ENCODE measurements at places on chromosomes 16 and 17.

- no peak for DNase-seq
These were observed 29.7 kb upstream of the WSB1 start for GRCh38 chr17:27264068-27264812.

GRCh38 chr16:87791295-87792204 lies 25.8 kb upstream of the KLHDC4 start:
- DNase-seq: no peak

- no peak for DNase-seq
These were observed 5.7 kb upstream of the CISD3 start for GRCh38 chr17:38724337-38724988.

- peak; percentile 96 for DNase-seq
These were observed 17.9 kb upstream of the COL1A1 start for GRCh38 chr17:50219342-50219741.

- DNase-seq: no peak
These were observed 9.2 kb downstream of the NACA2 start for GRCh38 chr17:61581611-61582349.

DNA sequence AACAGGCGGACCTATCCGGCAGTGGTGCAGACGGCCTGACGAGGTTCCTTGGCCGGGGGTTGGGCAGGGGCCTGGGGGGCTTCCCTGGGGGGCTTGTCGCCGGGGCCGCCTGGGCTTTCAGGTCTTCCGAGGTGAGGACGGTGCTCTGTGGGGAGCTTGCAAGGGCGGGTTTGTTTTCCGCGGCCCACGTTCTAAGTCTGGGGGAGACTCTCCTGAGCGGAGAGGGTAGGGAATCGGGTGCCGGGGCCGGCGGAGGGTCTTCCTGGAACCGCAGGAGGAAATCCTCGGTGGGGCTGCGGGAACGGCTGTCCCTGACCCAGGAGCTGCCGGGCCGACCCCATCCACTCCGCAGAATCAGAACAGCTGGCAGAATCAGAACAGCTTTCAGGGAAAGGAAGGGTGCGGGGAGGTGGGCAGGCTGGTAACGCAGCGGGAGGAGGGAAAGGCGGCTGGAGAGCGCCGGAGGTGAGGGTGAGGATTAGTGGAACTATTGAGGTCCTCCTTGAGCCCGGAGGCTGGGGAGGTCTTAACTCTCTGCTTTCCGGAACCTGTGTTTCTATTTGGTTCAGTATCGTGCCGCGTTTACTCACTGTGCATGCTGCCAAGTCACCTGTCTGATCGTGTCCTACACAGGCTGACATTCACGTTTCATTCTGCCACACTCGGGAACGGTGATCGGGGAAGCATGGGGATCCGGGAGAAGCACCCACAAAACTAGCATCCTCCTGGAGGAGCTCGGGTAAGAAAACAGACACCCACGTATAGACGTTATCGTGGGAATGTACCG lies 28.9 kb downstream of the CPSF4L start:
- DNase-seq: peak; percentile 63

DNA sequence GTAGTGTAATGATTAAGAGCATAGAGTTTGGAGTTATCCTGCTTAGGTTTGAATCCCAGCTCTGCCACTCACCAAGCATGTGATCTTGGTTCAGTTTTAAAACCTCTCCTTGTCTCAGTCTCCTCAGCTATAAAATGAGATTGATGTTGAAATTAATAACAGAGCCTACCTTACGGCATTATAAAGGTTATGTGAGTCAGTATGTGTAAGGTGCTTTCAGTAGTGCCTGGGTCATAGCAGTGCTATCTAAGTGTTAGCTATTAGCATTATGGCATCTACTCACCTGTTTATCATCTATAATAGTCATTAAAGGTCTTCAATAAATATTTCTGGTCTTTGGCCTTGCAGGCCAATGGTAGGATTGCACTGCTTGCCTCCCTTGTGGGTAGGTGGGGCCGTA lies 53.4 kb downstream of the PRKCB start:
- no peak for DNase-seq

All from ELR (cell line).